Breast epithelium (tissue), 4 donors: ENCODE measurements at places on chromosomes 11 and 22. TPM values are rescaled to one million over a fixed set of nuclear protein-coding genes. Genes with fewer than 3 reads are reported as not detected.

Gene TPST2
- total RNA-seq: 81.9 TPM

Gene ACR
- total RNA-seq: not detected

Gene OR5P2
- total RNA-seq: 6.6 TPM

Gene MTCH2
- 47.5 TPM for total RNA-seq

Gene DEFB131B
- total RNA-seq: not detected

DNA sequence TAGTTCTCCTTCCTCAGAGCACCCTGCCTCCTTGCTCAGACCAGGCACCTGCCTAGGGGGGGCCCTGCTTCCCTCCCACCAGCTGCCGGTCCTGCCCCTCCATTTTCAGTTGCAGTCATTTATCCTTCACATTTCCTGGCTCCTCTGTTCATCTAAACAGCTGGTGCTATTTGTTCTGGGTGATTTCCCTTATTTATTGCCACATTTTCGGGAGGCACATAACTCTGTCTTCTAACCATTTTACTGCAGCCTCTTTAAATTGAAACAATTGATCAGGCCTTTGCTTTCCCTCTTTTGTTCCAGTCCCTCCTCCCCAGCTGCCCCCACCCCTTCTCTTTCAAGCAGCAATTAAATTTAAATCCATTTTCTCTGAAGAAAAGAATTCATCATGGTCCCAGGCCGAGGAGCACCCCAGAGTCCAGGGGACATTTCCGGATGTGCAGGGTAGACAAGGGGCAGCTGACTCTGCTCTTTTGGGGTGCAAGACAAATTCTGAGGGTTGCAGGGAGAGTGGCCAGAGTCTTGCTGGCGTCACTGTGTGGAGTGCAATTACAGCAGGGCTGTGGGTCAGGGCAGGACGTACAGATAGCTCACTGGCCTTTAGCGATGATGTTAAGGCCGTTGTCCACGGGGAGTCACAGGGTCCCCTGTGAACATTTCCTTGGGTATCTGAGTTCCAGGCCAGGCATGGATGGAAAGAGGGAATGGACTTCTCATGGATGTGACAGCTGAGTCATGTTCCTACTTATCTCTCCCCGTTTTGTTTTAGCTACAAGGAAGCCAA lies 476.4 kb downstream of the TBC1D22A start:
- H3K27ac ChIP-seq: no peak overlapping the region
- no peaks in the 10 kb centered on the region for H3K27me3 ChIP-seq
- H3K4me1 ChIP-seq: no peaks in the 10 kb centered on the region
- no peak overlapping the region for H3K4me3 ChIP-seq
- DNase-seq: no peak

DNA sequence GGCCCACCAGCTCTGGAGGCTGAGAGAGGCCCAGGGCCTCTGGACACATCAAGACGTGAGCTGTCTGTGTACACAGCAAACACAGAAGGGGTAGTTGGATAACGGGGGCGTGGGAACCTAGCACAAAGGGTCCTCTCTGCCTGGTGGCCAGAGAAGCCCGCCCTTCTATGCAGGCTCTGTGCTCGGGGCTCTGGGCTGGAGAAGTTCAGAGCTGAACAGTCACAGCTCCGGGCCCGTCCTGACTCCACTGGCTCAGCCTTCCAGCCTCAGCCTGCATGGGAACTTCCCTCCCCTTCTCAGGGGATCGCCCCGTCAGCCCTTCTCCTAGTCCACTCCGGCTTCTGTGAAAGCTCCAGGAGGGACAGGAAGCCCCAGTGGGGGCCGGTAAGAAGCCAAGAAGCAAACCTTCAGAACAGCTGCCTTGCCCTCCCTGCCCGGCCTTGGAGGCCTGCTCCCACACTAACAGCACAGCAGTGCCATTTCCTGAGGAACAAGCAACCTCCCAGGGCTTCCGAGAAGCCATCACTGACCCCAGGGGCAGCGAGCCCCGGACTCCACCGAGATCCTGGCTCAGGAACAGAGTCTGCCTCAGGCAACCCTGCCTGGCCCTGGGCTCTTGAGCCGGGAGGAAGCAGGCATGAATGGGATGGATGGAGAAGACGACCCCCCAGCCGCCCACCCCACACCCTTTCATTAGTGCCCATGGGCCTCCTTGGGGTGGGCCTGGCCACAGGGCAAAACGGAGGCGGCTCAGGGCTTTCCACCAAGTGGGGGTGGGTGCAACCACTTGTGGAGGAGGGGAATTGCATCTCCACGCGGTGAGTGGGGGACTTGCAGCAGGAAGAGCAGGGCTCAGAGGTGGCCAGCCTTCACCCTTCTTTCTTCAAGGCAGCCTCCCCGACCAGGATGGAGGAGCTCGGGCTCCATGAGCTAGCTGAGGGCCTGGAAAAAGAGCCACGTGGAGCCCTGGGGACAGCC lies 119.8 kb downstream of the ST3GAL4 start:
- no peak for DNase-seq
- H3K27ac ChIP-seq: no peak overlapping the region
- H3K27me3 ChIP-seq: no peaks in the 10 kb centered on the region
- H3K36me3 ChIP-seq: no peaks in the 10 kb centered on the region
- H3K4me3 ChIP-seq: no peak overlapping the region

GRCh38 chr22:37290737-37291136 lies 8.4 kb downstream of the CYTH4 start:
- no peaks in the 10 kb centered on the region for H3K27me3 ChIP-seq
- H3K4me1 ChIP-seq: no peaks in the 10 kb centered on the region
- H3K4me3 ChIP-seq: no peak overlapping the region
- no peak overlapping the region for H3K27ac ChIP-seq

DNA sequence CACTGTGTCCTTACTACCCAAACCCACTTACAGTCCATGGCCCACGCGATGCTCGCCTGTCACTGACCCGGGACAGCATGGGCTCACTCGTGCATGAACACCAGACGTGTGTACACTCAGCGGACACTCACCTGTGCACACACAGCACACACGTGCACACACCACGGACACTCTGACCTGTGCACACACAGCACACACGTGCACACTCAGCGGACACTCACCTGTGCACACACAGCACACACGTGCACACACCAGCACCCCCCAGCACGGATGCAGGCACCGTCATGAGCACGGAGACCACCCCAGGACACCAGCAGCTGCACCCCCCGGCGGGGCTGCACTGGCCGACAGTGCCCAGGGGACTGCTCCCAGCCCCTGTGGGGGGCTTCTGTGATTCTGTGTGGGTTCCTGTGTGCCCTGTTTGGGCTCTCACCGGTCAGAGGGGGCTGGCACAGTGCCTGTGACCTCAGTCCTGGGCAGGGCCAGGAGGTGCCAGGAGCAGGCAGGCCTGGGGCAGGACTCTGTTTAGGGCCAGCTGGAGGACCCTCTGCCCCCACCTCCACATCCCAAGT lies 20.2 kb downstream of the CRELD2 start:
- peaks cover 14% of the 10 kb centered on the region for H3K4me1 ChIP-seq
- H3K27me3 ChIP-seq: no peaks in the 10 kb centered on the region
- H3K4me3 ChIP-seq: no peak overlapping the region

DNA sequence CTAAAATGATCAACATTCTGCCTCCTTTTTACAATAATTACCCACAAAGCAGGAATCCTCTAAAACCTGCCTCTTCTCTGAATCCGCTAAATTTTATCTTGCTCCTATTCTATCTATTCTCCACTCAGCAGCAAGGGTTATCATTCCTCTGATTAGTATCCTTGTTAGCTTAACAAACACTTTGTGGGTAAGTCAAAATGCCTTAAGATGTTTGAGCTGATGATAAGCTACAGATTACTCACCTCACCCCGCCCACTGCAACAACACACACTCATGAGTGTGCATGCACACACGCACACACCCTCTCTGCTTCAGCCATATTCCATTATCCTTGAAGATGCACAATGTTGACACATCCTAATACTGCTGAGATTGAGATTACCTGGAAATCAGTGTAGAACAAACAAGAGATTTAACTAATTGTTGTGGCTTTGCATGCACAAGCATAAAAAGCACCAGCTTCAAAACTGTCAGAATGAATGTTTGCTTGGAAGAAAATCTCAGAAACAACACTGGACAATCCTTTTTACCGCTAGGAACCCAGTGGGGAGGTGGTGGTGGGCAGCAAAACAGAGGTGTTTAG lies 130.9 kb downstream of the BBOX1 start:
- DNase-seq: no peak
- H3K36me3 ChIP-seq: no peaks in the 10 kb centered on the region
- no peaks in the 10 kb centered on the region for H3K4me1 ChIP-seq
- no peak overlapping the region for H3K27ac ChIP-seq
- peaks cover 3% of the 10 kb centered on the region for H3K27me3 ChIP-seq

DNA sequence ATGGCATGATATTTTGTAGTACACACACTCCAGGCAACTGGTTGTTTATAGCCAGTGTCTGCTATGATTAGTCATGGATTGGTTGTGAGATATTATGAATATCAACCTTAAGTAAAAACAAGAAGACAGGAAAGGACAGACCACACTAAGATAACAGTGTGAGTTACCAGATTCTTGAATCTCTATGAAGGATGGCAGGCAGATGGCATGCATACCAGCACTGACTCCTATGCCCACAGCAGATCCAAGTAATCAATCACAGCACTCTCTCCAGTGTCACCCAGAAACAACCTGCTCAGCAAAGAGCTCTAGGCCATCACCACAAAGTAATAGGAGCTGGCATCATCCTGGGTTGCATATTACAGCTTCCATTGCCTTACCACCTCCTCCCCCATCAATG lies 116.6 kb downstream of the GALNT18 start:
- no peaks in the 10 kb centered on the region for H3K36me3 ChIP-seq
- H3K4me1 ChIP-seq: no peaks in the 10 kb centered on the region
- no peak for DNase-seq
- no peaks in the 10 kb centered on the region for H3K27me3 ChIP-seq
- no peak overlapping the region for H3K27ac ChIP-seq
- H3K4me3 ChIP-seq: no peak overlapping the region

DNA sequence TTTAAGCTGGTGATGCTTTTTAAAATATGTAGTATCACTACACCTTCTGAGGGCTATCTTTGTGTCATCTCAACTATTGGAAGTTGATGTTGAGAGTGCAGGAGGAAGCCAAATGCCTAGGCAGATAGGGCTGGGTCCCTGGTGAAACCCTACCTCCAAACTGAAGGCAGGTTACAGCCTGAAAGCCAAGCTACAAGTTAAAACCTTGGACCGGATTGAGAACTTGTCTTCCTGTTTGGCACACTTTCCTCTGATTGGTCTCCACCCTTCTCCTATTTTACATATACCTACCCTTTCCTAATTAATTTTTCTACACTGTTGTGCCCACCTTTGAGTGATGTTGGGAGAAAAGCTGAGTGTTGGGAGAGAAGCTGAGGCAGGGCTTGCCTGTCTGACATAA lies 287.8 kb upstream of the CNTN5 start:
- no peaks in the 10 kb centered on the region for H3K27me3 ChIP-seq
- no peaks in the 10 kb centered on the region for H3K4me1 ChIP-seq
- H3K27ac ChIP-seq: no peak overlapping the region
- H3K4me3 ChIP-seq: no peak overlapping the region

- DNase-seq: no peak
- H3K27ac ChIP-seq: no peak overlapping the region
- H3K4me3 ChIP-seq: no peak overlapping the region
- no peaks in the 10 kb centered on the region for H3K4me1 ChIP-seq
- H3K36me3 ChIP-seq: no peaks in the 10 kb centered on the region
- no peaks in the 10 kb centered on the region for H3K27me3 ChIP-seq
These were observed 204.2 kb upstream of the MTNR1B start for GRCh38 chr11:92765082-92765840.

DNA sequence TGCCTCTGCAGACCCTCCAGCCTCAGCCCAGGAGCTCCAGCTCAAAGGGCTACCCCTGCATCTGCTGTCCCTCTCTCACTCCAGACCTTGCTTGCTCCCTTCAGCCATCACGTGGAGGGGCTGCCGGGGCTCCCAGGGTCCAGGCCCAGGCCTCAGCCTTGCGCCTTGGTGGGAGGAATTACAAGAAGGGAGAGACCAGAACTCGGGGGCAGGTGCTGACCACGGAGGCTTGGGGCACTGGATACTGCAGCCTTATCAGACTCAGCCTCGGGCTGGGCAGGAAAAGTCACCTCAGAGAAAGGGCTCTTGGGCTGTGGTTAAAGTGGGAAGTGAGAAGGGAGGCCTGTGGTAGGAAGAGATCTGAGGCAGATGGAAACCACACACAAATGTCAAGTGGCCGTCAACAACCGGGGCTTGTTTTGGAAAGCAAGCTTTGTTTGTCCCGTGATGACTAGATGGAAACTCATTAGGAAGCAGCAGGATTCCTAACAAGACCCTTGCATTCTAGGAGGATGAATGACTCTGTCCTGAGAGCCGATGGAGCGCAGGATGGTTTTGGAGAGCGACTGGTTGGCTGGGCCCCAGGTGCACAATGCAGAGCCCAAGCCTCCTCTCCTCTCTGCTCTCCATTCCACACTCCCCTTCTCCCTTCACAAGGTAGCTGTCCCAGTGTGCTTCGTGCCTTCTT lies 1321.7 kb downstream of the TBC1D22A start:
- H3K27me3 ChIP-seq: no peaks in the 10 kb centered on the region
- no peaks in the 10 kb centered on the region for H3K4me1 ChIP-seq
- H3K36me3 ChIP-seq: no peaks in the 10 kb centered on the region
- no peak overlapping the region for H3K4me3 ChIP-seq

GRCh38 chr22:40621309-40622151 lies 15.0 kb downstream of the MRTFA start:
- no peaks in the 10 kb centered on the region for H3K4me1 ChIP-seq
- H3K27ac ChIP-seq: no peak overlapping the region
- H3K27me3 ChIP-seq: no peaks in the 10 kb centered on the region

DNA sequence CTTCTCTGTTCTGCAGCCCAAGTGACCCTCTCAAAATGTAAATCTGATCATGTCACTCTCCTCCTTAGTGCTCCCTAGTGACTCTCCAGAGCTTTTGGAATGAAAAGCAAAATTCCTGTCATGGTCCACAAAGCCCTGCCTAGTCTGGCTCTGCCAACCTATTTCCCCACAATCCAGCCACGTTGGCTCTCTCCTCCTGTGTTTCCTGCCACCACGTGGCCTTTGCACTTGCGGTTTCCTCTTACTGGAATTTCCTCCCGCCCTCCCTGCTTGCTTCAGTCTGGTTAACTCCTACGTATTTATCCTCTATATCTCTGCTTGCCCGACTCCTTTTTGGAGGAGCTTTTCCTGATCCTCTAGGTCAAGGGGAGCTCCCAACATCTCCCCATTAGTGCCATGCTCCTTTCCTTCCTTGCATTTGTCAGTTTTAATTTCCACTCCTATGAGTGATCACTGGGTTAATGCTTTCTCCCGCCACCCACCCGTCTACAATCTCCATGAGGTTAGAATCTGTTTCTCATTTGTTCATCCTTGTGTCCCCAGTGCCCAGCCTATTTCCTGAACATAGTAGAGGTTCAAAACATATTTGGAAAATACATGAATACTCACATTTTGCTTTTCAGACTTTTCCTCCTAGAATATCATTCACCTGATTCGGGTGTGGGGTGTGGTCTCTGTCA lies 11.5 kb downstream of the NNMT start:
- no peaks in the 10 kb centered on the region for H3K27me3 ChIP-seq
- DNase-seq: peak; percentile 57
- H3K36me3 ChIP-seq: peaks cover 4% of the 10 kb centered on the region
- H3K4me3 ChIP-seq: peak overlapping the region; percentile 38
- H3K4me1 ChIP-seq: peaks cover 8% of the 10 kb centered on the region
- peak overlapping the region; percentile 82 for H3K27ac ChIP-seq

GRCh38 chr11:122276221-122276620 lies 160.2 kb upstream of the BLID start:
- H3K4me1 ChIP-seq: no peaks in the 10 kb centered on the region
- no peak for DNase-seq
- H3K4me3 ChIP-seq: no peak overlapping the region
- no peak overlapping the region for H3K27ac ChIP-seq
